ENCODE measurements at places on chromosomes 5 and 9.

DNA sequence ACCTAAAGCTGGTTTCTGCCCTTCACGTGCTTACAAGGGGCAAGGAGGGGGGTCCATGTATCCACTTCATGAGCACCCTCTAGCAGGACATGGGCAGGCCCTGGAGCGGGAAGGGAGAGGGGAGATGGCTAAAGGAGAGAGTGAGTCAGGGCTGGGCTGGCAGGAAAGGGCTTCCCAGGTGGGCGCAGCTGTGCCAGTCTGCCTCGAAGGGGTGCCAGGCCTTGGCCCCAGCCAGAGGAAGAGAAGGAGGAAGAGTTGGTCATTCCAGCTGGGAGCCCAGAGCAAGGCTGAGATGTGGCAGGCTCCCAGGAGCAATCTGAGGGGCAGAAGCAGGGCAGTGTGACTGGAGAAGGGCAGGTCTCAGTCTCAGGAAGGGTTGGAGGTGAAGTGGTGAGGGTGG is 24.7 kb downstream of the TRIM14 start:
- DNase-seq = no peak

DNA sequence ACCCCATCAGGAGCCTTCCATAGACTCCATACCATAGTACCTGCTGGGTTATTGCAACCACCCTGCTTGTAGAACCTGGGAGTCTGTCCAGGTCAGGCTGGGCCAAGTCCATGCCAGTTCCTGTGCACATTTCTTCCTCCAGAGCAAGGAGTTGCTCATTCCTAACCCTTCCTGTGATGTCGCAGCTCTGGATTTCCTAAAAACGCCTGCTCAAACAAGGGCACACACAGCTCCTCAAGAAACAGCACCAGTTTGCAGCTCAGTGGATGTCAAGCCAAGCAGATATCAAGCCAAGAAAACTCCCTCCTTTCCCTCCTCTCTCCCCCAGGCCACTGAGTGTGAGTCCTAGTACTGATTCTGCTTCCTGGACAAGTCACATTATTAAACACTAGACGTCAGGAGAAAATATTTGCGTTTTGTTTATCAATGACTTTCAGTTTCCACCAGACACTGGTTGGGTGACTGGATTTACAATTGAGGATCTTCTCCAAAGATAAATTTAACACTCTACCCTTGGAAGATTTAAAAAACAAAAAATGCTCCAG is 59.6 kb downstream of the SLC1A1 start:
- DNase-seq = no peak

GRCh38 chr5:125384071-125384470 is 637.6 kb upstream of the ZNF608 start:
- no peak for DNase-seq

- DNase-seq = no peak
Observed at GRCh38 chr9:69526699-69527098, 145.5 kb downstream of the APBA1 start.

DNA sequence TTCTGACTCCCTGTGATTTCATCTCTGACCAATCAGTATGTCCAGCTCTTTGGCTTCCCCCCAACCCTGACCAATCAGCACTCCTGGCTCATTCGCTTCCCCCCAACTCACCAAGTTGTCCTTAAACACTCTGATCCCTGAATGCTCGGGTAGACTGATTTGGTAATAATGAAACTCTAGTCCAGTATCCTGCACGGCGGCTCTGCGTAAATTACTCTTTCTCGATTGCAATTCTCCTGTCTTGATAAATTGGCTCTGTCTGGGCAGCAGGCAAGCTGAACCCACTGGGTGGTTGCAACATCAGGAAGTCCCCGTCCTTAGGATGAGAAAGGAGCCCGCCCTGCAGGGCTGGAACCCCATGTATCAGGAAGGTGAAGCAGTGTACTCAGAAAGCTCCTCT is 10.4 kb downstream of the FCN2 start:
- no peak for DNase-seq

DNA sequence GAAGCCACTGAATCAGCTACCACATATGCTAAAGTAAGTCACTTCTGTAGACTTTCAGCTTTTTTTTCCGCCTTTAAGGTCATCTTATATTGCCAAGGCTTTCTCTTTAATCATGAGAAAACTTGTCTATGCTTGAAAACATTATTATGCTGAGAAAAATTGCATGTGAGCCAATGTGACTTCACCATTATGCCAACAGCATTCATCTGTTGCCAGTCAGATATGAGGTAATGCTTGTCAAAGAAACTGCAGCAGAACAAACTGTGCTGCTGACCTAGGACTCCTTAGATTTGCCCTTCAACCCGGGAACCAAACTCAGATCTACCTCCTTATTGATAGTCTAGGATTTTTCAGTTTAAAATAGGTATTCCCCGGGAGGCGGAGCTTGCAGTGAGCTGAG is 34.3 kb downstream of the SLC44A1 start:
- no peak for DNase-seq

DNA sequence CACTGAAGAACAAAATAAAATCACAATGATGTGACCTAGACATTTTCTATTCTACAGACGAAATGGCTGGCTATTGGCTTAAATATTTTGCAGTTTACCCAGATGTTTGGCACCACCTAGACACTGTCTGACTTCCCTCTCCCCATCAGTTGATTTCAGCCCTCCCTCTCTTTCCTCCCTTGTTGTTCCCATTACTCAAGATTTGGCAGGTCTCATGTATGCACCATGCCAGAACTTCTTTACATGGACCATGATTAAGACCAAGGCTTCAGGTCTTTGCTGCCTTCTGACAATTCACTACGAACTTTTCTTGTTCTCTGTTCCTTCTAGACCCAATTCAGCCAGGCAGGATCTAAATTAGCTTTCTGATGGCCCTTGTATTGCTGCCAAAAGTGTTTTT is 66.6 kb upstream of the GDNF start:
- DNase-seq = no peak

DNA sequence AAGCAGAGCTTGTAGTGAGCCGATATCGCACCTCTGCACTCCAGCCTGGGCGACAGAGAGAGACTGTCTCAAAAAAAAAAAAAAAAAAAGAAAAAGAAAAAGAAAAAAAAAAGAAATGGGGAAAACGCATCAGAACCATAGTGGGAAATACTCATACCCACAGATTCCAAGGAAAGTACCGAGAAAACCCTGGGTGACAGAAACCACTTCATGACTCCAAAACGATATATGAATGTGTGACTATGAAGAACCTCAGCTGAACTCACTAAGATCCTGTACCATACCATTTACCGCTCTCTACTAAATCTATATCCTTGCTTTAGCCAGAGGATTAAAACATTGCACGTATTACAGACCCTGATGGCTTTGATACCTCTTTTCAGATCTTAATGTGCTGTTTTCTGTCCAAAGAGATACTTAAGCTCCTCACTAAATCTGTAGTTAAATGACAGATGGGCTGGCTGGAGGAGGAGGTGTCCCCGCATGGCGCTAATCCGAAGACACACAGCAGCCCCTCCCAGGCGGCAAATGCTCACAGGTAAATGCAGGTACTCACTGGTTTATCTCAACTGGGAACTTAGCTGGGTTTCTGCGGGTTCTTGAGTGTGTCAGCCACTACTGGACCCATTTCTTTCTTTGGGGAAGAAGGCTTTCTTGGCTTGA is 2.8 kb downstream of the LPCAT1 start:
- no peak for DNase-seq

GRCh38 chr9:130713286-130713960 is 19.8 kb downstream of the EXOSC2 start:
- DNase-seq = no peak

DNA sequence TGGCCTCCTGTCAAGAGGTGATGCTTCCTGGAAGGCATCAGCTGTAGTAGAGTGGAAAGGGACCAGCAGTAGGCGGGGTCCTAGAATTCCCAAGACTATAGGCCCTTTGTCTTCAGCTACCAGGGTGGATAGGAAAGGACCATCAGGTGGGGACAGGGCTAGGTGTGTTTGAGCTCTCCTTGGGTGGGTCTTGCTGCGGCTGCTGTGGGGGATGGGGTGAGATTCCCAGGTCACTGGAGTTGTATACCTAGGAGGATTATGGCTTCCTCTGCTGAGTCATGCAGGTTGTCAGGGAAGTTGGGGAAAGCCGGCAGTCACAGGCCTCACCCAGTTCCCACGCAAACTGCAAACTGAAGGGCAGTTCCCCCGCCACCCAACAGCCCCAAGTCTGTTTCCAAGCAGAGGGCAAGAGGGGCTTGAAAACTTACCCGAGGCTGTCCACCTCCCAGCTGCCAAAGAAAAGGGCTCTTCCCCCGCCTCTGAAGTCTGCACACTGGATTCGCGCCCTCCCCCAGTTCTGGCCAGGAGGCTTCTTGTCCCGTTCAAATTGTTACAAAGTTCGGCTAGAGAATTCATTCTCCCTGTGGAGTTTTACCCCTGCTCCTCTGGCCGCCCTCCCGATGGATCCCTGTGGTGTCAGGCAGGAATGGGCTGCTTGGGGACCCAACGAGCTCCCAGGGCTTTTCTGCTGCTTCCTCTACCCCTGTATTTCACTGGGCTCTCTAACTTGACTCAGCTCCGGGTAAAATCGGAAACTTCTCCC is 23.0 kb upstream of the ECM2 start:
- no peak for DNase-seq

GRCh38 chr9:89601856-89602562 is 2.8 kb upstream of the GADD45G start:
- DNase-seq = no peak

DNA sequence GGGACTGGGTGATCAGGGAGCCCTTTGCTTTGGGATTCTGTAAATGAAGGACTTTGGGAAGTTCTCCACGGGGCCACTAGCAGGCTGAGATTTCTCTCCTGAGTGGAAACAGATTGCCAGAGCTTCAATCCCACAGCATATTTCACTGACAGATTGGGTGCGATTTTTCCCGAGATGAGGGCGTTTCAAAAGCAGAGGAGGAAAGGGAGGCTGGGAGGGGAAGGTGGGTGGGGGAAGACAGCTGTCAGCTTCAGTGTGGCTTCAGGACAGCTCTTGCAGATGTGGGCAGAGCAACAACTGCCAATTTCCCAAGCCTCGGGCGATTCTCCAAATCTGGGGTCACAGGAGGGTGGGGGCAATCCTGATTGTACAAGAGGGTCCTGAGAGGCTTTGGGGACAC is 258.5 kb upstream of the ADRA1B start:
- no peak for DNase-seq

GRCh38 chr9:131308906-131309529 is 19.5 kb downstream of the PLPP7 start:
- no peak for DNase-seq

DNA sequence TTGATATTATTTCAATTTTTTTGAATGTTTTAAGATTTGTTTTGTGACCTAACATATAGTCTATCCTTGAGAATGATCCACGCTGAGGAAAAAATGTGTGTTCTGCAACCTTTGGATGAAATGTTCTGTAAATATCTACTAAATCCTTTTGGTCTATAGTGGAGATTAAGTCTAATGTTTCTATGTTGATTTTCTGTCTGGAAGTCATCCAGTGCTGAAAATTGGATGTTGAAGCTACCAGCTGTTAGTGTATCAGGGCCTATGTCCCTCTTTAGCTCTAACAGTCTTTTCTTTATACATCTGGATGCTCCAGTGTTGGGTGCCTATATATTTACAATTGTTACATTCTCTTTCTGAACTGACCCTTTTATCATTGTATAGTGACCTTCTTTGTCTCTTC is 422.3 kb downstream of the TMEM232 start:
- no peak for DNase-seq

DNA sequence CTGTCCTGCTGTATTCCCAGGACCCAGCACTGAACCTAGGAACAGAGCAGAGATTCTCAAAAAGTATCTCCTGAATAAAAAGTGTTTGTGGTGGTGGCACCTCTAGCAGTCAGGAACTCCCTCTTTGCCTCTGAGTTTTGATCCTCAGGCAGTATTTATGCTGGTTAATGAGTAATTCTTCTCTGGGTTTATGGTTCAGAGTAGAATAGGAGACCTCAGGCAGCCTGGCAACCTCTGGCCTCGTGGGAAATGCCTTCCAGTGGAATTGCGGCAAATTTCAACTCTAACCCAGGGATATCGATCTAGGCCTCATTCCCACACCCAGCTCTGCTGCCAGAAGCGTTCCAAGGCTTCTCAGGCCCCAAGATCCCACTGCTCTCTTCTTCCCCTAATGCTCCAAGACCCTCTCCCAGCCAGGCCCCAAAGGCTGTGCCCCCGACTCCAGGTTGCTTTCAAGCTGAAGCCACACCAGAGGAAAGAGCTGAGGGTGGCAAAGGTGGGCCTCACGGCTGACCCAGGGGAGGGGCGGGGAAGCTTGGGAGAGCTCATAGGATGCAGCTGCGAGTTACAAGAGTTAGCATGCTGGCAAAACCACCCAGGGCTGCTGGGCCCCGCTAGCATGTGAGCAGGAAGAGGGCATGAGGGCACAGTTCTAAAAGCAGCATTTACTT is 10.9 kb upstream of the HDHD3 start:
- DNase-seq = no peak

- DNase-seq = peak; percentile 70
Observed at GRCh38 chr9:130927995-130928900, 10.8 kb downstream of the FIBCD1 start.

GRCh38 chr9:128936171-128936865 is 11.1 kb downstream of the DOLK start:
- no peak for DNase-seq

GRCh38 chr5:100788417-100788816 is 114.7 kb downstream of the ST8SIA4 start:
- DNase-seq = no peak

DNA sequence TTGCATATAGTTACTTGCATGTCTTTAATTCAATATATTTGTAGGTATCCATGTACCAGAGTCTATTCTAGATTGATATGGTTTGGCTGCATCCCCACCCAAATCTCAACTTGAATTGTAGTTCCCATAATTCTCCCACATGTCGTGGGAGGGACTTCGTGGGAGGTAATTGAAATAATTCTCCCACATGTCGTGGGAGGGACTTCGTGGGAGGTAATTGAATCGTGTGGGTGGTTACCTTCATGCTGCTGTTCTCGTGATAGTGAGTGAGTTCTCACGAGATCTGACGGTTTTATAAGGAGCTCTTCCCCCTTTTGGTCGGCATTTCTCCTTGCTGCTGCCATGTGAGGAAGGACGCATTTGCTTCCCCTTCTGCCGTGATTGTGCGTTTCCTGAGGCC is 16.5 kb downstream of the FBXL7 start:
- DNase-seq = no peak

- DNase-seq = no peak
Observed at GRCh38 chr5:167780177-167780576, 511.3 kb upstream of the WWC1 start.

- no peak for DNase-seq
Observed at GRCh38 chr5:1345876-1346626, 1.2 kb upstream of the CLPTM1L start.

DNA sequence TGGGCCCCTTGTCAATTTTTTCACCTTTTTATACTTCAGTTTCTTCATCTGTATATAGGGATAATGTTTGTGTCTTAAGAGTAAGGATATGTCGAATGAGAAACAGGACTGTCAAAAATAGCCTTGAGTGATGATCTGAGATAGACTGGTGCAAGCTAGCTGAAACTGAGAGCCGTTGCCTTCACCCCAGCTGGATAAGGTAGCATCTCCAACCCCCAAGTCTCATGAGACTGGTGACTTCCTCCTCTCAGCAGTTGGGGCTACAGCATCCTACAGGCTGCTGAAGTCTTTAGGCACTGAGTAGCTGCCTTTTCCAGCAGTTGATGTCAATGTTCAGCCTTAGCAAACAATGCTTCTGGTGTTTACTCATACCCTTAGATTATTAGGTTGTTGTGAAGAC is 330.2 kb downstream of the OSTF1 start:
- no peak for DNase-seq
